ENCODE measurements at places on chromosomes 2 and 18.

- no peak for DNase-seq
Observed at GRCh38 chr2:98219152-98219551, 127.1 kb upstream of the CNGA3 start.

- DNase-seq = no peak
Observed at GRCh38 chr2:200850512-200851256, 13.8 kb downstream of the CLK1 start.

DNA sequence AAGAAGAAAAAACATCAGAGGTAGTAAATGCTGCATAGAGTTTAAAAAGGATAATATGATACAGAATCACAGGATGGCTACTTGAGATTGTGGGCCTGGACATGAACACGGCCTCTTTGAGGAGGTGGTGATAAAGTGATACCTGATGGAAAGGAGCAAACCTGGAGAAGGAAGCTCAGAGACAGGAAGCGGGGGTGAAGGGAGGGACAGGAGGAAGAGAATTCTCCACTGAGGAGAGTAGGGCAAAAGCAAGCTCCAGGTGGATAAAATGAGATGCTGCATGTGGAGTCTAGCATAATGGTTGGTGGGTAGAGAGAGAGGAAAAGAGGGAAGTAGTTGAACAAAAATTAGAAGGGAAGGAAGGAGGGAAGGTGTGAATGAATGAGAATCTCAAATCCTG is 77.0 kb upstream of the GALNT3 start:
- DNase-seq = no peak

GRCh38 chr2:228067309-228067708 is 114.2 kb downstream of the SPHKAP start:
- DNase-seq = no peak

- DNase-seq = no peak
Observed at GRCh38 chr2:142822190-142822589, 55.3 kb upstream of the KYNU start.

DNA sequence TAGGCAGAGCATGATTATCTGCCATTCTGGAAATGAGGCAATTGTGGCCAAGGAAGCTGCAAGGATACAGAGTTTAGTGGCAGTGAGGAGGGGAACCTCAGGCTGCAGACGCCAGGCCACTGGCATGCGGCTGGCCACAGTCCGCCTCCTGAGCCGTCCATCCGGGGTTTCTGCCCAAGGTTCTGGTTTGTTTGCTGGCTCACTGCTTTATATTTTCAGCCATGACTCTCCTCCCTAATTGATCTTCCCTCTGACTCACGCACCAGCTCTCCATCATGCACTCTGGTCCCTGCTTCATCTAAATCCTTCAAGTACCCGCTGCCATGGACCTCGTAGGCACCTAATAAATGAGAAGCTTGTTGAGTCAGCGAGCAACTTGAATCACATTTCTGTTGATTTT is 107.8 kb upstream of the REV1 start:
- DNase-seq = peak; percentile 25

Data from urothelium cell line (cell line).